DND-41 (cell line): ENCODE measurements at places on chromosomes 3 and 15.
A peak's percentile ranks its signal among the peaks of the same experiment; 100 is the strongest.

- H3K27ac ChIP-seq: peak within 1 kb of the TSS; percentile 89
- H3K27me3 ChIP-seq: no peaks in the 10 kb centered on the region
- peaks cover 50% of the 10 kb centered on the region for H3K4me1 ChIP-seq
- no peaks in the 10 kb centered on the region for H3K36me3 ChIP-seq
- H3K4me3 ChIP-seq: no peak within 1 kb of the TSS
- DNase-seq: no peak
These were observed at the start of gene EFCC1 for GRCh38 chr3:129001101-129001805. EFCC1 (plus strand) TSS chr3:129001304; CDS start chr3:129001629, 325 bp downstream.

DNA sequence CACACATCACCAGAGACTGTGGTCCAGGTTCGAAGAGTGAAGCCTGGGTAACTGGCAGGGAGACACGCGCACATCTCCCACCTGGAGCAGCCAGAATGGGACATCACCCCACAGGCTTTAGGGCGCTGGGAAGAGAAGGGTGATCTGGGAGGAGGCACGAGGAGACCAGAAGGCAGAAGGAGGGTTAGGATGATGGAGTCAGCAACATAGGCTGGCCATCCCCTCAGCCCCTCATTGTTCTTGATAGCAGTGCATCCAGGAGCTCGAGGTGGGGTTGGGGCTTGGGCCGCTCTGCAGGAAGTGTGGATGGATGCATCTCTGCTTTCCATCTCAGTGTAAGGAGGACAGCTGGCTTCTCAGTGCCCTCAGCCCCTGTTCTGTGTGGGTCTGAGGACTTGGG, 15.2 kb downstream of the PLA2G4F start:
- H3K4me3 ChIP-seq: no peak overlapping the region
- peaks cover 2% of the 10 kb centered on the region for H3K27me3 ChIP-seq
- H3K4me1 ChIP-seq: no peaks in the 10 kb centered on the region
- no peak for DNase-seq
- H3K27ac ChIP-seq: no peak overlapping the region

GRCh38 chr3:46882377-46883053, 5.0 kb downstream of the PTH1R start:
- no peaks in the 10 kb centered on the region for H3K4me1 ChIP-seq
- no peak overlapping the region for H3K27ac ChIP-seq
- H3K36me3 ChIP-seq: no peaks in the 10 kb centered on the region
- DNase-seq: no peak
- no peak overlapping the region for H3K4me3 ChIP-seq
- no peaks in the 10 kb centered on the region for H3K27me3 ChIP-seq

GRCh38 chr3:45182915-45183871, 37.0 kb upstream of the CDCP1 start:
- H3K4me3 ChIP-seq: no peak overlapping the region
- no peaks in the 10 kb centered on the region for H3K4me1 ChIP-seq
- no peaks in the 10 kb centered on the region for H3K27me3 ChIP-seq
- H3K27ac ChIP-seq: no peak overlapping the region
- no peak for DNase-seq

DNA sequence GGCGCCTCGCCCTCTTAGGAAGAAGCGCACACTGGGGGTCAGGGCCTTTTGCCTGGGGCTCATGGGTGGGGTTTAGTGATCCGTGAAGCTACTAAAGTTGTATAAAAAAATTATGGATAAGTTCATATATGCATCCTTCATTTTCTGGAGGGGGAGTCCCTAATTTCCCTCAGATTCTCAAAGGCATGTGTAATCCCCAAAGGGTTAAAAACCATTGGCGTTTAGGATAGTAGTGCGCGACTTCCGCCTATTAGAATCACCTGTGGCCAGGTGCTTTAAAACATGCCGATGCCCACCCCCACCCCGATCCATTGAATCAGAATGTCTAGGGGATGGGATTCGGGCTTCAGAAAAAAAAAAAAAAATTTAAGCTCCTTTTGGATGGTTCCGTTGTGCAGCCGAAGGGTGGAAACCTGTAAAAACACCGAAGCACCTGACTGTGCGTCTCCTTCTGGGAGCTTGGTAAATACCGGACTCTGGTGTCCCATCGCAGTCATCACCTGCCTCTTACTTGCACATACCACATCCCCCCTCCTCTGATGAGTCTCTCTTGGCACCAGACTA, 570 bp downstream of the APH1B start:
- H3K4me3 ChIP-seq: peak overlapping the region; percentile 67
- H3K4me1 ChIP-seq: peaks cover 32% of the 10 kb centered on the region
- no peaks in the 10 kb centered on the region for H3K27me3 ChIP-seq
- H3K36me3 ChIP-seq: peaks cover 3% of the 10 kb centered on the region

GRCh38 chr15:42218953-42219592, 11.0 kb upstream of the VPS39 start:
- DNase-seq: no peak
- no peak overlapping the region for H3K4me3 ChIP-seq
- H3K36me3 ChIP-seq: peaks cover 60% of the 10 kb centered on the region; the same call in 1 of the 2 replicates

DNA sequence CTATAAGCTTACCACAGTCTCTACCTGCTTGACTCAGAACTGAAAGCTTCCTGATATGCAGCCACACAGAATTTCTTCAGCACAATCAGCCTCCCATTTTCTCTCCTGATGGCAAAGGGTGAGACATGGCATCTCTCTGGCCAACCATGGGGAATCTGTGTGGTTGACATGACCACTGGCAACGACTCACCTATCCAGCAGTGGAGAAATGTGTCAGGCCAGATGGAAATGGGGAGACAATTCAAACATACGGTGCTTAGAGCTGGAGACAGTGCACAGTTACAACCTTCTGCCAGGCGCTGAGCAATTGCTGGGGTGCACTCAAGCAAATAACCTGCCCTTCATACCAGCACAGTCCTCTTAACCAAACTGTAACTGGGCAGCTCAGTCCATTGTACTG, 3.6 kb downstream of the ZNF385D start:
- no peaks in the 10 kb centered on the region for H3K36me3 ChIP-seq
- DNase-seq: no peak
- H3K27ac ChIP-seq: no peak overlapping the region
- H3K4me3 ChIP-seq: no peak overlapping the region
- H3K4me1 ChIP-seq: no peaks in the 10 kb centered on the region
- H3K27me3 ChIP-seq: no peaks in the 10 kb centered on the region

DNA sequence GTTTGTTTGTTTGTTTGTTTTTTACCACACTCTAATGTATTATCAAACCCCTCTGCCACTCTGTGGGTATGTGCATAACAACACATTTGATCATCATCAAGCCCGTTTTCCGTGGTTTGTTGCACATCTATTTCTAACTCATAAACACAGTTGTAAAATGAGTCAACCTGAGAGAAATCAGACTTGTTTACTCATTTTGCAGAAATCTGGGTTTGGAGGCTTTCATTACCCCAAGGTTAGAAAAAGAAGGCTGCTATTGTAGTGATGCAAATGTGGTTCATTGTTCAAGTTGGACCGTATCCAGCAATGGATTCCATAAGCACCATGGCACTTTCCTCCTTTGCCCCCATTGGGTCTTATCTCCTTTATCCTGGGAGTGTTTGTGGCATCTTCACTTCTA, 353.2 kb upstream of the SOX2 start:
- no peak overlapping the region for H3K27ac ChIP-seq
- H3K27me3 ChIP-seq: no peaks in the 10 kb centered on the region
- DNase-seq: no peak
- no peak overlapping the region for H3K4me3 ChIP-seq
- no peaks in the 10 kb centered on the region for H3K4me1 ChIP-seq

DNA sequence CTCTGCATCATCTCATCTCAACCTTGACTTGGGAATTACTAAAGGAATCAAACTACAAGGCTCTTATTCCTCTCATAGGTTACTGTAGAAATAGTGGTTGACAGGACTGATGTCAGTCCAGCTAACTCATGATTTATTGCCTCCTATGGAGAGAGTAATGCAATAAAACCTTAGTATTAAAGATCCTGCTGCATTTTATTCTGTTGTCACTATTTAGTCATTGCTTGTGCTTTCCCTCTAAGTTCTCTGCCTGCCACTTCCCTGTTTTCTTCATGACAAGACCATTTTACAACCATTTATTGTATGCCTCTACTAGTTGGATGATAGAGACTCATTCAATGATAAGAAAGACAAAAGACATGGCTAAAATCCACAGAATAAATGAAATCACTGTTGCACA, 134.1 kb upstream of the GRM7 start:
- no peak overlapping the region for H3K27ac ChIP-seq
- no peaks in the 10 kb centered on the region for H3K27me3 ChIP-seq
- H3K4me3 ChIP-seq: no peak overlapping the region
- H3K36me3 ChIP-seq: no peaks in the 10 kb centered on the region
- H3K4me1 ChIP-seq: no peaks in the 10 kb centered on the region
- no peak for DNase-seq

DNA sequence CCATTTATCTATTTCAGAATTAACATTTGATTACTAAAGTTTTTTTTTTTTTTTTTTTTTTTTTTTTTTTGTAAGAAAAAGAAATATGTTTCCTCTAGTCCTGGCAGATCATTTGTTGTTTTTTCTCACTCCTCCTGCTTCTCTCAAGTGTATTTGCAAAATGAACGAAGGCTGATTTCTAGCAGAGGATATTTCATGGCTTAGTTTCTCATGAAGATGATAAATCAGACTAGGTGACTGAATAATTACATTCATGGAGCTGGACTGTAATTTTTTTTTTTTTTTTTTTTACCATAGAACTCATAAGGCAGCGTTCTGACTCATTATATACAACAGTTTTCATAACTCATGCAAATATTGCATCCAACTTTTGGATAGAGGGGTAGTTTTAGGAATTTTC, 332.5 kb upstream of the SEMA6D start:
- no peaks in the 10 kb centered on the region for H3K4me1 ChIP-seq
- DNase-seq: no peak
- H3K27ac ChIP-seq: no peak overlapping the region
- H3K4me3 ChIP-seq: no peak overlapping the region
- no peaks in the 10 kb centered on the region for H3K36me3 ChIP-seq

GRCh38 chr3:98056035-98056434, 20.9 kb upstream of the GABRR3 start:
- H3K4me3 ChIP-seq: no peak overlapping the region
- H3K4me1 ChIP-seq: no peaks in the 10 kb centered on the region
- H3K36me3 ChIP-seq: no peaks in the 10 kb centered on the region
- peaks cover 16% of the 10 kb centered on the region for H3K27me3 ChIP-seq
- no peak for DNase-seq
- no peak overlapping the region for H3K27ac ChIP-seq

- no peaks in the 10 kb centered on the region for H3K36me3 ChIP-seq
- H3K4me1 ChIP-seq: peaks cover 12% of the 10 kb centered on the region
- H3K27me3 ChIP-seq: no peaks in the 10 kb centered on the region
- H3K4me3 ChIP-seq: no peak overlapping the region
These were observed 260.6 kb upstream of the NECTIN3 start for GRCh38 chr3:110811050-110811449.

GRCh38 chr15:75112848-75113492, 88.7 kb upstream of the C15orf39 start:
- H3K4me3 ChIP-seq: no peak overlapping the region
- H3K4me1 ChIP-seq: peaks cover 33% of the 10 kb centered on the region

DNA sequence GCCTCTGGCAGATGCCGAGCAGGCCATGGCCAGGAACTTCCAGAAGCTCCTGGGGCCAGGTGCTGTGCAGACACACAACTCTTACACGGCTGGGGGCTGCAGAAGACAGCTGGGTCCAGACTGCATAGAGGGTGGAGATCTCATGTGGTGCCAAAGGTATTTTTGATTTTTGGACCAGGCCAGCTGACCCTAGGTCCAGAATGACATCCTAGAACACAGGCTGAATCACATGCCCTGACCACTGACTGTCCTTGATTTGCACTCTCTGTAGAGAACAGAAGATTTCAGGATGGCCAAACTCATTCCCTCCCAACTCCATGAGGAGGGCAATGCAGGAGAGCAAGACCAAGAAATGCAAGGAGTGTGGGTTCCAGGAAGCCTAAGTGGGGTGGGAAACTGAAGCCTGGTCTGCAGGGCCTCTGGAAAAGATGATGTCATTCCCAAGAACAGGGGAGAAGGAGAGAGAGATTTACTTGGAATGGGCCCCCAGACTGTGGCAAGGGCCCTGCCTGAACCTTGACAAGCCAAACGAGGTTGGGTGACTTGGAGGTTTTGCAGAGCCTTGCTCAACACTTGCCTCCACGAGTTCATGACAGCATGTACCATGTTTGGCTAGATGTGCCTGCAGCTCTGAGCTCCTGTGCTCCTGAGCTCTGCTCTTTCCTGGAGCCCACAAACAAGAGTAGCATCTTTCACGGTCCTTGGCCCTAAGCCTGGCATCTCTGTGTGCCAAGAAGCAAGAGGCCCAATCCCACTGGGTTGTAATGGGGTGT, 38.5 kb upstream of the CTSH start:
- no peak overlapping the region for H3K27ac ChIP-seq
- H3K4me3 ChIP-seq: no peak overlapping the region
- no peaks in the 10 kb centered on the region for H3K4me1 ChIP-seq
- H3K27me3 ChIP-seq: no peaks in the 10 kb centered on the region

DNA sequence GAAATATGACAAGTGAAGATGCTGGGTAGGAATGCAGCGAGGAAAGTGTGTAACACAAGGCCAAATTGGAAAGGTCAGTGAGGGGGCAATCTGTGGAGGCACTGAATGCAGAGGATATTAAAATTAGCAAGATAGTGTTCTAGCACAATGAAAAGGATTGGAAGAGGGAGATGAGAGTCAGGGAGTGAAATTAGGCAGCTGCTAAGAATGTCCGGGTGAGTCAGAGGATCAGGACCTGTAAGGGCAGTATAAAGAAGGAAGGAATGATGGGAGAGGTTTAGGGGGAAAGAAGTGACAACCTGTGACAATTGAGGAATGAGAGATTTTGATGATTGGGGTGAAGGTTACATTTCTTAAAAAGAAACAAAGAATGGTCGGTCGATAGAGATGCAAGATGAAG, 103.5 kb downstream of the UBE3A start:
- H3K27ac ChIP-seq: no peak overlapping the region
- no peaks in the 10 kb centered on the region for H3K27me3 ChIP-seq
- no peak for DNase-seq

DNA sequence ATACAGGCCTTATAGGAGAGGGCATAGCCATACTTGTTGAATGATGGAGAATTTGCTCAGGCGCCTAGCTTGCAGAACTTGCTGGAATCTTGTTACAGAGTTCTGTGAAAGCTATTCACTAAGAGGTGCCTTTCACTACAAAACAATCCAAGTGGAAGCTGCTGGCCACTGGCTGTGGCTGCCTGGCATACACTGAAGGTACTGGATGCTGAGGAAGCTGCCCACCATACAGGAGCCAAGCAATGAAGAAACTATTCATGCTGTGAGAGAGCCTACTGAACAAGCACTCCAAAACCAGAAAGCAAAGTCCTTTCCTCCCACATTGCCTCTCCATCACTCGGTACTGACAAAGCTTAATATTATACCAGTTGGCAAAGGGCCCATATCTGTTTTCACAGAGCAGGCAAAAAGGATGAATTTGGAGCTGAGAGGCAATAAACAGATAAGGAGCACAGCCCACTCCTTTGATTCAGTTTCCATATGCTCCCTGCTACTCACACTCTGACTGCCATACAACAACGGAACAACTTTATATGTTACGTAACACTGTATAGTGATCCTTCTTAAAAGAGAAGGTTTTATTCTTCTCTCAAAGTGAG, 192.6 kb upstream of the ALCAM start:
- H3K4me3 ChIP-seq: no peak overlapping the region
- H3K27me3 ChIP-seq: no peaks in the 10 kb centered on the region
- no peak overlapping the region for H3K27ac ChIP-seq
